Upper lobe of right lung (tissue), 1 donor: ENCODE measurements at places on chromosomes 13 and 19.

DNA sequence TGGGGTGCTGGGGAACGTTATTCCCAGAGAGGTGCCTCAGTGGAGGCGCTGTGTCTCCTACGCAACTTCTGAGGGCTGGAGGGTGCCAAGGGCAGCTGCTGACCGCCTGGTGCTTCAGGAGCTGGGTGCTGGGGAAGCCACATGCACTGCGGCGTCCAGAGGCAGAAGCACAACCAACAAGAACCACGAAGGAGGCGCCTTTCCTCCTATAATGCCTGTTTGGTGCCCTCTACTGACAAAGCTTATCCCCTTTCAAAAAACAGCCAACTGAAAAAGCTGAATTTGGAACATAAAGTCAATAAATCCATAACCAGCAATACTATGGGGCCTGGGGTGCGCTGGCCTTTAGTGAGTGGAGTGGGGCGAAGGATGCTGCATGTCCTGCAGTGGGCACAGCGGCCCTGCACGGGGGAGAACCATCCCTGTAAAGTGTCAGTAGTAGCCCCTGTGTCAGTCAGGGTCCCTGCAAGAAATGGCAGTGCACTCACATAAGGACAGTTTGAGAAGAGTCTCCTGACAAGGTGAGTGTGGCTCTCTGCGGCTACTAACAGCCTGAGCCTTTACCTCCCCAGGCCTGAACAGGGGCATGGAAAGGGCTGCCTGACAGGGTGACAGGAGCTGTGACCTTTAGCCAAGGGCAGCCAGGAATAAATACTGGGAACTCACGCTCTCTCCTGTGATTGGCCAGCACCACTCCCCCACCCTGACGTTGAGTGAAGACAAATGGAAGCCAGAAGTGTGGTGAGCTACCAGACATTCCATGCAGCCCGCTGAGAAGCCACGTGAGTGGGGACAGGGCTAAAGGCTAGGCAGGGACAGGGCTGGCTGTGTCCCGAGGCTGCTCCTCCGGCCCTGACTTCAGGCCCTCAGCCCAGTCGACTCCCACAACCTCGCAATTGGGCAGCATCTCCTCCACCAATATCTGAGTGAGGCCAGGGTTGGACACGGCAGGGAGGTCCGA is 4.5 kb upstream of the B3GNT8 start:
- DNase-seq: no peak

DNA sequence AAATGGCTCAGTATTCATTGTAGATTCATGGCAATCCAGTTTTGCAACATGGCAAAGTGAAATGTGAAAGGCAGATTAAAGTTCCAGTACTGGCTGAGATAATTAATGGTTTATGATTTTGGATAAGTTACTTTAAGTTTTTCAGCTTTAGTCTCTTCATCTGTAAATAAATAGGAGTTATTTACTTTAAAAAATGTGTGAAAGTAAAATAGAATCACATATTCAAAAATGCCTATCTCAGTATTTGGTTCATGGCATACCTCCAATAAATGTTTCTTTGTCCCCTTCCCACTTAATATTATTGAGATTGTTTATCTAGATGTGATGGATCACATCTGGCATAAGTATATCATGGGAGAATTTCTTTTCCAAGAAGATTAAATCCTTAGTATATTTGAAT is 426.0 kb downstream of the GPC5 start:
- DNase-seq: no peak

GRCh38 chr19:29653398-29653797 is 11.9 kb upstream of the PLEKHF1 start:
- DNase-seq: no peak

DNA sequence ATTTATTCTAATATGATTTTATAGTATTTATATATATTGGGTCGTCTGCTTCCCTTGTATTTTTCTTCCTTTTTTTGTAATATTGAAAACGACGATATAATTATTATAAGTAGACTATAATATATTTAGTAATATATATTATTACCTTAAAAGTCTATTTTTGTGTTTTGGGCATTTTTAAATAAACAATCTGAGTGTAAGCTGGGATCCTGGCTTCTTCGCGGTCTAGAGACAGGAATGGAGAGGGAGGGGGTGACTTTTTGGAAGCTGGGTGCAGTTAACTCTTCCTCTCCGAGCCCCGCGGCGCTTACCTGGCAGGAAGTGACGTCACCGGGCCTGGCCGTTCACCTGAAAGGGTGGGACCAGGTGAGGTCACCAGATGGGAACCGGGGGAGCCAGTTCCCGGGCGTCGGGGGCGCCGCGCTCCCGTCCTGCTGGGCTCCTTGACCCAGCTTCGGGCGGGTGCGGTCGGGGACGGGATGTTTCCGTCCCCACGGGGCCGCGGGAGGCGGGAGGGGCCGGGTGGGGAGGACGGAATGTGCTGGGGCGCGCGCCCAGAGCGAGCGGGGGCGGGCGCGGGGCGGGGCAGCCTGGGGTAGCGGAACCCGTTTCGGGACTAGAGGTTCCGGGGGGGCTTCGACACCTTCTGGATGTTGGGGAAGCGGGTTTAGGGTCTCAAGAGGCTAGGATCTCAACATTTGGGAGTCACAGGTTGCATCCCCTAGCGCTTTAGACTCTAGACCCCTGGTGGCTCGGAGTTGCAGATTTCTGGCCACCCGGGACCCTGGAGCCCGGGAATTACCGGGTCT is 2.8 kb downstream of the ZFP36 start:
- peak; percentile 98 for DNase-seq

DNA sequence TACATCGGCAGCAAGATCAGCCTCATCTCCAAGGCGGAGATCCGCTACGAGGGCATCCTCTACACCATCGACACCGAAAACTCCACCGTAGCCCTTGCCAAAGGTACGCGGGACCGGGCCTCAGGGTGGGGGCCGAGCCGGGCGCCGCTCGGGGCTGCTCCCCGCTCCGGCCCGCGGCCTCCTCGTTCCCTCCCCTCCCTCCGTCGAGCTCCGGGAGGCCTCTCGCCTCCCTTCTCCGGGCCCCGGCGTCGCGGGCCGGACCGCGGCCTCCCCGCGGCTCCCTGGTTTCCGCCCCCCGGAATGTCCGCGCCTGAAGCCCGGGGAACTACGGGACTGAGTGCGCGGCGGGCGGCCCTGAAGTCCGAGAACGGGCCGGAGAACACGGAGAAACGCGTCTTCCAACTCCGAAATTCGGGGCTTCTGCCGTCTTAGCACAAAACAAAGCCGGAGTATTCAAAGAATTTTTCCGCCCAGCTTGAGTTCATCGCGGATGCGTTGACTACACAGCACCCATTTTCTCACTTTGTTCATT is 423 bp downstream of the LSM14A start:
- no peak for DNase-seq

DNA sequence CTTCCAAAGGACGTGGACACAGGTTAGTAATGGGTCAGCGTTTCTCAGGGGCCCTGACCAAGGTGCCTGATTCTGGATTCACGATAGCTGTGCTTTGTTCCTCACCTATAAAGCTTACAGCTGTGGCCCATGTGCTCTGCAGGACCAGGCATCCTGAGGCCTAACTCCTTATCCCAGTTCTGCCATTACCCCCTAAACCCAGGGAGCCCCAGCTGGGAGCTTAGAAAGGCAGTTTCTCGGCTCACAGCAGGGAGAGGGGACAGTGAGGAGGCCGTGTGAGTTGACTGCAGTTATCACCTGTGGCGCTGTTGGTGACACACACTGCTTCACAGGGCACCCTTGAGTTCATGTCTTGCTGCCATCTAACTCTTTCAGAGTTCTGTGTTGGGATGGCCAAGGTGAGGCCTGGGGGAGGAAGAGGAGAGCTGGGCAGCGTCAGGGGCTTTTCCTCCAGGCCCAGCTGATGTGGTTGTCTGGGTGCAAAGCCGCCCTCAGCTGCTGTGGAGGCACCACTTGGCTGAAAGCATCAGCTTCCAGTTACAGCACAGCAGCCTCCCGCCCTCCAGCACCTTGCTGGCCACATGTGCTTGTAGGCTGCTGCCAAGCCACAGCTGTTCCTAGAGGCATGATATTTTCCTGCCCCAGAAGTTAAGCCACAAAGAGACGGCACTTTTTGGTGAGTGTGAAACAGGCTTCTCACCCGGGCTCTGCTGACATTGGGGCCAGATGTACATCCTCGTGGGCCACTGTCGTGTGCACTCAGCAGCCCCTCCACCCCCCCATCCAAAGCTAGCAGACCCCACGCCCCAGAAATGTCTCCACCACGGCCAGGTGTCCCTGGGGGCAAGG is 99.6 kb upstream of the MCF2L start:
- no peak for DNase-seq

- no peak for DNase-seq
Measured at GRCh38 chr19:3563709-3564524, 6.5 kb upstream of the MFSD12 start.

GRCh38 chr19:51559240-51559639 is 11.8 kb upstream of the ZNF175 start:
- no peak for DNase-seq

DNA sequence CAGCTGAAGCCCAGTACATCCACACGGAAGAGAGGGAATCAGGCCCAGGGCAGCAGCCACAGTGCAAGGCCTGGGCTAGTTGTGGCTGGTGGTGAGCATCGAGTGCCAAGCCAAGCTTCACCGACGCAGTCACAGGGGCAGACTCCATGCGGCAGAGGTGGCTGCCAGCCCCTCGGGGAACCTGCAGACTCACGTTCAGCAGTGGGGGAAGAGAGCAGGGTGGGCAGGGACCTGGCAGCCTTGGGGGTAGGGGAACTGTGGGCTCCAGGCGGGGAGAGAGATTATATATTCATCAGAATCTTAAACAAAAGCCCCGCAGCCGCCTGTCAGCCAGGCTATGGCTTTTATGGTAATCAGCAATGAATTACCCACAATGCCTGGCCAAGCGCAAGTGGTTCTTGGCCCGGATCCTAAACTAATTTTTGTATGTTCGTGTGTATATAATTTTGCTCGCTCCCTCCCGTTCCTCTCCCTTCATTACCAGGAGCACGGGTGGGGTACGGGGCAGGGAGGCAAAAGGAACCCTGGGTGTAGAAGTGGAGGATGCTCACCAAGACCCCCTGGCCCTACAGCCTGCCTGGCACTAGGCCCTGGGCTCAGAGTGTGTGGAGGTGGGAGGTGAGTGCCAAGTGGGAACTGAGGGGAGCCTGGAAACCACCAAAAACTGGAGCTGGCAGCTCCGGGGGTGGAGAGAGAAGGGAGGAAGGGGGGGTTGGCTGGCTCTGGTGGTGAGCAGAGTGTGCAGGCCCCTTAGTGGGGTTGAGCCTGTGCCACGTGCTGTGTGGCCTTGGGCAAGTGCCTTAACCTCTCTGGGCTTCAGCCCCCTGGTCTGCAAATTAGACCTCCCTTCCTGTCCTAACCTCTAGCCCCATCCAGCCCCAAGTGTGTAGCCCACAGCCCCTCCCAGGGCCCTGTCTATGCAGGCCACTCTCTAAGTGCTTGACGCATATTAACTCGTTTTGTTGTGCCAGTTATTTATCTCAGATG is 31.9 kb downstream of the PTPRS start:
- peak; percentile 78 for DNase-seq

- DNase-seq: no peak
Measured at GRCh38 chr13:71871176-71871754, 4.3 kb upstream of the DACH1 start.

GRCh38 chr13:100125946-100126345 is 37.1 kb downstream of the PCCA start:
- no peak for DNase-seq

DNA sequence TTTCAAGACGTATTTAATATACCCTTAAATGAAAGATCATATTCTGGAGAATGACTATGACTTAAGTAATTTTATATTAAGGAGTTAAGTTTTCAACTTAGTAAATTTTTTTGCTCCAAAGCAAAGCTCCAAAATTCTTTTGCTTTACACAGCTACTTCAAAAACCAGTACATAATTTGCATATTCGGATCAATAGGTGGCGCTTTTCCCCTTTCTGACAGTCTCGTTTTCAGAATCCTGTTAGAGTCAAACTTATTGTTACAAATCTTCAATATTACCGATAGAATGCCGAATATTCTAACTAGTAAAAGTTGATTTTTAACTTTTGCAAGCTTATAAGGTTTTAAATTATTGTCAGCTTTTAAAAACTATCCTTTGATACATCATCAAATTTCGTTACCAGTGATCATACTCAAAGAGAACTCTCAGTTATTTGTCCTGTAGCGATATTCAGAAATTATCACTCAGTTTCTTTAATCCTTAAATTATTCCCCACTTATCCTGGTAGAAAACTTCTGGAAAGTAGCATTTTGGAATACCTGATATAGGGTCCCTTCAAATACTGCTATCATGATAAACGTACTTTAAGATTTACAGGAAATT is 852.7 kb upstream of the KLHL1 start:
- DNase-seq: no peak

GRCh38 chr19:4077800-4078684 is 11.3 kb upstream of the ZBTB7A start:
- peak; percentile 89 for DNase-seq

DNA sequence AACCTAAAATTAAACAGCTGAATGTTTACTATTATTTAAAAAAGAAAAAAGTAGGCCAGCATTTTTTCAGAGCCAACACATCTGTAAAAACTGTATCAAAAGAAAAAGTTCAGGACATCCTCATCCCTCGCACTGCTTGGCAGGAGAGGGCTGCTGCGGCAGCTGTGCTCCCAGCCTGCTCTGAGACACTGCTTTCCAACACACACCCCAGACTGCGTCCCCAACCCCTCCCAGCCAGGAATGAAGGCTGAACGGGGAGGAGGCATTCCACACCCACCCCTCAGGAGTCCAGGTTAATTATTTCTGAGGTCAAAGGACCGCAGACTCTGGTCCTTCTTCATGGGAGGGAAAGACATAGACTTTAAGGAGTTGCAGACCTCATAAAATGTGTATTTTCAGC is 43.1 kb downstream of the COL4A1 start:
- no peak for DNase-seq

- peak; percentile 74 for DNase-seq
Measured at GRCh38 chr13:98839856-98840769, 87.6 kb upstream of the SLC15A1 start.

GRCh38 chr19:51641648-51642047 is 5.0 kb downstream of the SIGLEC14 start:
- DNase-seq: no peak

DNA sequence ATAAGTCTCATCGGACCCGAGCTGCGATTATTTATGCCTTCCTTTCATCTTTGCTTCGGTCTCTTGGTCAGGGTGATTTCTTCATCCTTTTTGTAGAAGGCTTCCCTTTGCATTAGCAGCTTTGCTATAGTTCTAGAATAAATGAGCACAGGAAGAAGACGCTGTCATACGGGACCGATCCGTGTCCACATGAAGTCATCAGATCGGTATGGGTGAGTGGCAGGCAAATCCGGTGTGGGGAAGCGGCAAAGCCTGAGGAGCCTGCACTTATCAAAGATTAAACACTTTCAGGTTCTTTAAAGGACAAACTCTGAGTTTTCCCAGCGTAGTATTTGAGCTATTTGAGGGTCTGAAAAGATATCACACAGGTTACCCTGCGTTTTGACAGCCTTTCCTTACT is 119.3 kb downstream of the IRS2 start:
- DNase-seq: no peak

GRCh38 chr19:5545051-5545450 is 22.7 kb downstream of the TINCR start:
- DNase-seq: no peak

- DNase-seq: no peak
Measured at GRCh38 chr13:108947551-108948030, 318.2 kb downstream of the MYO16 start.

- peak; percentile 51 for DNase-seq
Measured at GRCh38 chr19:280541-281009, 10.6 kb downstream of the PLPP2 start.
